ENCODE measurements at places on chromosomes 3 and 15.

DNA sequence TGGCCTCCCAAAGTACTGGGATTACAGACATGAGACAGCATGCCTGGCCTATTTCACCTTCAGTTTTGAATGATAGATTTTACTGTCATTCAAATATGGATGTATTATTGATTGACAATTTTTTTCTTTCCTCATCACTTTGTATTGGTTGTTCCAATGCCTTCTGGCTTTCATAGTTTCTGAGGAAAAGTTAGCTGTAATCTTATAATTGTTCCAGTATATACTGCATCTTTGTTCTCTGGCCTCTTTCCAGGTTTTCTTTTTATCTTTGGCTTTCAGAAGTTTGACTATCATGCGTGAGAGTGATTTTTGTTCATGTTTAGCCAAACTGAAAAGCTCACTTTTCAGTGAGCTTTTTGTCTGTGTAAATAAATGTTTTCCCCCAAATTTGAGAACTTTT is 157.1 kb downstream of the RSRC1 start:
- DNase-seq, result no peak

GRCh38 chr3:52844290-52844975 is 9.6 kb upstream of the MUSTN1 start:
- no peak for DNase-seq

DNA sequence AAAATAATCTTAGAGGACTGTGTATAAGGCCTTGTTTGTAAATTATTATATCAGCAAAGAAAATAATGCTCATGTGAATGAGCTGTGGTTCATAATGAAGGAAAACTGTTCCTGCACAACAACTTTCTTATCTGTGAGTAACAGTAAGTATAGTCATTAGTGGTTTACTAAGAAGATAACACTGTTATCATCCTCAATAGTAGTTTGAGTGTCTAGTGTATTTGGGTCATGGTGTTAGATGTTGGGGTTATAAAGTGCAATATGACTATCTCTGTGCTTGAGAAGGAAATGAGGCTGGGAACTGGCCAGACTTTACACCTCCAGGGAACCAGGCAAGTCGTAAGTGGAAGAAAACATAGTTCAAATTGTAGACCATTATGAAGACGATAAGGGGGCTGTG is 15.6 kb downstream of the VPS8 start:
- DNase-seq, result peak; percentile 58

GRCh38 chr3:125313060-125313635 is 62.0 kb downstream of the ZNF148 start:
- peak; percentile 7 for DNase-seq

DNA sequence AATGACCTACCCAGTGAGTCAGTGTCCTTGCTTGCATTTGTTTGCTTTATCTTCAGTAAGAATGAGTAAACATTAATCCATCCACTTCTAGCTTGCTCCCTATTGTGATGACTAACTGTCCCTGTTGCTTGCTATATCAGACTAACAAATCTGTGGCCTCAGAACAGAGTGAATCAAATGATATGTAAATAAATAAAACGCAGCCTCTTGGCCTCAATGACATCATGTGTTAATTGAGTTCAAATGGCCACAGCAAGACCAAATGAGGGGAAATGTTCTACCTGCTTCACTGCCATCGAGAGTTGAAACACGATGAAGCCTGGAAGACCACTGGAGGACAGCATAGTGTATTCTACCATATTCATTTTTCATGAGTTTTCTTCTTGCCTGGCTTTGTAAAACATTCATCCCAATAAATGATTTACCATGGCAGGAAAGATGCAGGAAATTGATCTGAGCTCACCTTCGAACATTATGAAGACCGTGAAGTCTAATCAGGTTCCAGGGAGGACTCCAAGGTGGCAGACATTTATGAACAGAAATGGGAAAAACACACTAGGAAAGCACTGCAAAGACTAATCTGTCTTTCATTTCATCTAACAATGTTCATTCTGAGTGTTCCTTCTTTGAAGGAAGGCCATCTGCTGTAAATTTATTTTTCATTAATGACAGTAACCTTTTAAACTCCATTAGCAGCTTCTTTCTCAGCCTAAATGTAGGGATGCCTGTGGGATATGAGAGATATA is 1144.5 kb downstream of the TUSC7 start:
- peak; percentile 2 for DNase-seq

GRCh38 chr15:49387471-49387870 is 35.6 kb upstream of the FGF7 start:
- DNase-seq, result no peak

GRCh38 chr3:188365988-188366698 is 212.2 kb downstream of the LPP start:
- no peak for DNase-seq

- no peak for DNase-seq
These were observed 20.9 kb downstream of the SSUH2 start for GRCh38 chr3:8623741-8624140.
